Right cardiac atrium (tissue), 5 donors: ENCODE measurements at places on chromosomes 16 and 17. TPM values are rescaled to one million over a fixed set of nuclear protein-coding genes. Genes with fewer than 3 reads are reported as not detected.
A peak's percentile ranks its signal among the peaks of the same experiment; 100 is the strongest.

The MTSS2 gene
- 71.2 TPM for total RNA-seq

The RSPRY1 gene
- 19.3 TPM for total RNA-seq

The SLC16A11 gene
- total RNA-seq = 3.3 TPM

The KCNH4 gene
- 0.14 TPM for total RNA-seq

DNA sequence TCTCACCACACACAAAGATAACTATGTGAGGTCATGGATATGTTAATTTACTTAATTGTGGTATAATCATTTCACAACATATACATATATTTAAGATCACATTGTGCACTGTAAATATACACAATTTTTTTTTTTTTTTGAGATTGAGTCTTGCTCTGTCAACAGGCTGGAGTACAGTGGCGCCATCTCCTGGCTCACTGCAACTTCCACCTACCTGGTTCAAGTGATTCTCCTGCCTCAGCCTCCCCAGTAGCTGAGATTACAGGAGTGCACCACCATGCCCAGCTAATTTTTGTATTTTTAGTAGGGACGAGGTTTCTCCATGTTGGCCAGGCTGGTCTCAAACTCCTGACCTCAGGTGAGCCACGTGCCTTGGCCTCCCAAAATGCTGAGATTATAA is 11.5 kb upstream of the PRSS54 start:
- DNase-seq = peak; percentile 27

DNA sequence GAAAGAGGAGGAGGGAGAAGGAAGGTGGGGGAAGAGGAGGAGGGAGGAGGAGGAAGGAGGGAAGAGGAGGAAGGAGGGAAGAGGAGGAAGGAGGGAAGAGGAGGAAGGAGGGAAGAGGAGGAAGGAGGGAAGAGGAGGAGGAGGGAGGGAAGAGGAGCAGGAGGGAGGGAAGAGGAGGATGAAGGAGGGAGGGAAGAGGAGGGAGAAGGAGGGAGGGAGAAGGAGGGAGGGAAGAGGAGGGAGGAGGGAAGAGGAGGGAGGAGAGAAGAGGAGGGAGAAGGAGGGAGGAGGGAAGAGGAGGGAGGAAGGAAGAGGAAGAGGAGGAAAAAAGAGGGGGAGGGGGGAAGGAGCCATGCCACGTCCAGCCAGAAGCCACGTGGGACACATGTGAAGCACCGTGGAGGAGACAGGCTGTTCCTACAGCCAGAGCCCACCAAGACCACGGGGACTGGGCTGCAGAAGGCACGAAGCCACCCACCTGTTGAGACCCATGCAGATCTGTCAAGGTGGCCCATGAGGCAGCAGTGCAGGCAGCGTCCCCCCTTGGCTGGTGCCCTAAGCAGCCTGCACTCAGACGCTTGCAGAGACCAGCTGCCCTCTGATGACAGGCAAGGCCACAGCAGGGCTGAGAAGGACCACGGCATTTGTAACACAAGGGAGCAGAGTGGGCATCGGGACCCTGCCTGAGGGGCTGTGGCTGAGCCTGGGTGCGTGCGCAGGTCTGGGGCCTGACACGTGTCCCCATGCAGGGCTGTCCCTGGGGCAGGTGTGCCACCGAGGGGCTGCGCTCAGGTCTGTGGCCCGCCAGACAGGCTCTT is 10.3 kb downstream of the NDUFAF8 start:
- DNase-seq = peak; percentile 42

GRCh38 chr16:57997176-57997527 is 3.3 kb downstream of the ZNF319 start:
- no peak for DNase-seq

DNA sequence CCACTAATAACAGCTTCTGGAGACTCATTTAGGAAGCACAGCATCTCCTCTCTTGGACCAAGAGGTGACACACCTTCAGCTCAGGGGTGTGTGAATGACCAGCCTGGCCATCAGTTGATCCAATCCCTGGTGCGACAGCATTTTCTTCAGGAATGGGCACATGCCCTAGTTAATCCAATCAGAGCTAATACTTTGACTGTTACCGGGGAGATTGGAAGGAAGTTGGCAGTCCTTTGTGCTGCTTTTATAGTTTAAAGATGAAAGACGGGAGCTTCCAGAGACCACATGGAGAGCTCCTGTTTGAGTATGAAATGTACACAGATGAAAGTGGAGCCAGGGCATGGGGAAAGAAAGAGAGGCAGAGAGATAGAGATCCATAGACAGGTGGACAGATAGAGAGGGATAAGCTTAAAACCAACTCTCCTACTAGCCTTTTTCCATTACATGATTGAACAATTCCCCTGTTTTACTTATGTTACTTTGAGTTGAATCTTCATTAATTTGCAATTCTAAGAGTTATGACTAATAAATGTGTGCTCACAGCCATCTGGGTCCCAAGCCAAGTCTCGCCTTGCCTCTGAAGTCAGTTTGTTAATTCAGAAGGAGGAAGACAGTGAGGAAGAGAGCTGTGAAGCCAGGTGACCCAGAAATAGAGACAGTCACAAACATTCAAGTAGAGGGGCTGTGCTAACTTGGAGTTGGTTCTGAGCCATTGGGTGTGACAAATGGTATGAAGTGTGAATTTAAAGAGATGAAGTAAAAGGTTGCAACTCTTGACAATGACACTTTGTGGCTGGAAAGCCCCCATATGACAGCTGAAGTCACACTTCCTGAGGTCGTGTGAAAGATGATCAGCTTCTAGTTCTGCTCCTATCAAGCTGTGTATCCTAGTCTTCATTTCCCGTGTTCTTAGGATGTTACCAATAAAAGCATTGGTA is 120.0 kb upstream of the GOT2 start:
- DNase-seq = no peak

- DNase-seq = no peak
These were observed 20.1 kb downstream of the SNX29 start for GRCh38 chr16:11996433-11997330.

DNA sequence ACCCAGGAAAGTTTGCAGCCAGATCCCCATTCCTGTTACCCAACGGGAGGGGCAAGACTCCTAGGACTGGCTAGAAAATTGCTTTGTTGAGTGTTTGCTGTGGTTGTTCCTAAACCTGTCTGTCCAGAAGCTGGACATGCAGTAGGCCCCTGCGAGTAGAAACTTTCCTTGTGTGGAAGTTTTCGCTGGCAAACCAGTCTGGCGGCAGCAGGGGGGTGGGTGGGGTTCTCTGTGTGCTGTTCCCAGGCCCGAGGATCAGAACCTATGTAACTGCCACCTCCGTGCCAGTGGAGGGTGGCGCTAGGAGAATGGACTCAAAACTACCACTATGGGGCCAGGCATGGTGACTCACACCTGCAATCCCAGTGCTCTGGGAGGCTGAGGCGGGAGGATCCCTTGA is 9.2 kb downstream of the SGSM2 start:
- no peak for DNase-seq

- DNase-seq = peak; percentile 91
These were observed at the start of gene RTN4RL1 for GRCh38 chr17:2025220-2025621. Gene RTN4RL1 (minus strand): TSS chr17:2025334. CDS start chr17:2024865, 469 bp downstream.

DNA sequence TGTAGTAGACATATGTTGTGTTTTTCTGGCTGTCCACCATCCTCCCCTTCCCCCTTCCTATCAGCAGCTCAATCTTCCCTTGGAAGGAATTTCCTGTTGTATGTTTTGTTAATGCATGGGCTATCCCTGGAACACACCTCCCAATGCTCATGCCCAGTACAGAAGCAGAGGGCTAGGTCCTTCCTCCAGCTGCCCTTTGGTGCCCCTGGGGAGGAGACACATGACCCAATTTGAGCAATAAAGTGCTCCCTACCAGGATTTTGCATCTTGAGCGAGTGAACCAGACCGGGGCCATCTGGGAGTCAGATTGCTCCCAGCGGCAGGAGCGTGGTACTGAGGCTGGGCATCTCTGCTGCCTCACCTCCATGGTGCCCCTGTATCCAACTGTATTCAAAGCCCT is 141.5 kb upstream of the MED13 start:
- no peak for DNase-seq

DNA sequence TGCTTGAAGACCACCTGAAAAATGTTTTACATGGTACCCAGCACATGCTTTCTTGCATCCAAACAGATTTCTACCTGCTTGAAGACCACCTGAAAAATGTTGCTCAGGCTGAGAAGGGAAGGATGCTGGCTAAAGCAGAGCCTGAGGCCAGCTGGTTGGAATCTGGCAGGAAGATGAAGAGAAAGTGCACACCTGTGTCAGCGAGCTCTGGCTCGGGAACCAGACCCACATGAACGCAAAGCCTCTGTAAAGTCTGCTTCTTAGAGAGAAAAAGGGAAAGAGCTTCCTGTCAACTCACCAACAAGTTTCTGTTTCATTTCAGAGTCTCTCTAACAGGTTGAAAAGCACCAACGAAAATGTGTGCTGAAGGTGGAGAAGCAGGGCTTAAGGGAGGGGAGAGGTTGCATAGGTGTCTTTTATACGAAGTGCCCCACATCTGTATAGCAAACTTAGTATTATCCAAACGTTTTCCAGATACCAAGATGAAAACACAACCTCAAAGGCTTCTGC is 226.0 kb downstream of the TOX3 start:
- DNase-seq = no peak

GRCh38 chr17:6497496-6498221 is 53.4 kb downstream of the PIMREG start:
- no peak for DNase-seq

DNA sequence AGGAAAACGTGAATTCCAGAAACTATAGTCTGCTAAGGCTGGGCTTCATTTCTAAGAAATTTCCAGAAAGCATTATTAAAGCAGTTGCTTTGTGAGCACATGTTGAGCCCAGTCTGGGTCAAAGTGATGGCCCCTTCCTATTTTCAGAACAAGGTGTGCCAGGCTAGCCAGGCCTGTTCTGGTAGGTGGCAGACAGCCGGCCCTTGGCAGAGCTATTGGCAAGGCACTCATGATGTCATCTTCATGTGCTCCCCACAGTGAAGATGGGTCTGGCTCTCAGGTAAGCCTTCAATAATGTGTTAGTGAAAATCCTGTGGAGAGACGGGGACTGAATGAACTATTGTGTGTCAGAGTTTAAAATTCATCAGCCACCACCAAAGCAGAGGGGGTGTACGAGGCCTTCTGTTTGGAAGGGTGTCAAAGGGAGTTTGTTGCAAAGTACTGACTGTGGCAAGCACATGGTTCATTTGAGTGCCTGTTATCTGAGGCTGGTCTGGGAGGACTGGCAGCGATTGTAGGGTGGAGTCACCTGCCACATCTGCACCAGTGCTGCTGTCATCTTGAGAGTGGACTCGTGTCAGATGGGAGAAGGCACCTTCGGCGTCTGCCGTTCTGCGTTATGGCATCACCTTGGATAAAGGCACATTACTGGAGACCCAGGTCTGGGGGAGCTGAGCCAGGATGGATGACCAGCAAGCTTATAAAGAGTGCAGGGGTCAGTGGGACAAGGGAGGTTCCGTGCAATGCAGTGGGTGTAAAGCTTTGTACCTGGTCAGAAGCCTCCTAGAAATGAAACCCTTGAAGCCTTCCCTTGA is 43.4 kb downstream of the KSR1 start:
- DNase-seq = no peak

GRCh38 chr17:65061646-65062045 is 5.1 kb upstream of the GNA13 start:
- DNase-seq = no peak

DNA sequence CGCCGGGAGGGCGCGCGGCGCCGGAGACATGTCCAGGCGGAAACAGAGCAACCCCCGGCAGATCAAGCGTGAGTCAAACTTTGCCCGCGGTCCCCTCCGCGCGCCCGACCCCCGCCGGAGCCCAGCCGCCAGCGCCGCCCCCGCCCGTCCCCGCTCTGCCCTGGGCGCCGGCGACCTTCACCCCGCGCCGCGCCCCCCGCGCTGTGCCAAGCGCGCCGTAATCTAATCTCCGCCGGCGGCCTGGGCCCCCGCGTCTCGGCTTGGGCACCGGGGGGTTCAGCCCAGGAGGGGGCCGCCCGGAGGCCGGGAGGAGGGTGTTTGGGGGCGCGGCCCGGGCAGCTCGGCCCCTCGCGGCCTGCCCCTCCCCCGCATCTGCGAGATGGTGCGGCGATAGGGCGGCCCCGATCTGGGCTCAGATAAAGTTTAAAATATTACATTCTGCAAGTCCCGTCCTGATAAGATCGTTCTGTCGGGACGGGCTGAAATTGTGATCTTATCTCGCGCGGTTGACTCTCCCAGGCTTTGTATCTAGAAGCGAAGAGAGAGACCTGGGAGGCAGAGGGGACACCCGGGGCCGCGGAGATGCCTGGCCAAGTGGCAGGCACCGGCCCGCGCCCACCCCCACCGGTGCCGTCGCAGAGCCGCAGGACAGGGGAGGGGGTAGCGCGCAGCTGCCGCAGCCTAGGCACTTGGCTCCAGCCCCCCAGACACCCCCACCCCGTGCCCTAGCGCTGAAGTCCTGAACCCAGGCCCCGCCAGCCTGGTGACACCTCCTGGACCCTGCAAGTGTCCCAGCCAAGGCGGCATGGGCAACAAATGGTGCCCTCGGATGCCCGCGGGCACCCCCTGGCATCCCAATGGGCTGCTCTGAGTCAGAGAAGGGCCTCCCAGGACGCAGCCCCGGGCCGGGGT is 787 bp downstream of the ZFPM1 start:
- DNase-seq = no peak

DNA sequence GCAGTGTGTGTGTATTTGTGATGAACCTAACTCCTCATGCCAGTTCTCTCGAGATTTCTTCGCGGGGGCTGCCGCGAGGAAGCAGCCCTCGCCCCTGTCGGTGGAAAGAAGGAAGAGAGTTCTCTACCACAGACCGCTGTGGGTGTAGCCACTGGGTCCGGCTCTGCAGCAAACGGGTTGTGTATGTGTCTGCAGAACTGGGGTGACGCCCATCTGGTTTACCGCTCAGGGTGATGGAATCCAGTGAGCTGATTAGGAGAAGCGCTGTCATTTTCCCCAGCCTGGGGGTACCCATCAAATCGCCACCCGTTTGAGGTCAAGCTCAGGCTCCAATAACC is 7.7 kb downstream of the CORO6 start:
- DNase-seq = peak; percentile 46

DNA sequence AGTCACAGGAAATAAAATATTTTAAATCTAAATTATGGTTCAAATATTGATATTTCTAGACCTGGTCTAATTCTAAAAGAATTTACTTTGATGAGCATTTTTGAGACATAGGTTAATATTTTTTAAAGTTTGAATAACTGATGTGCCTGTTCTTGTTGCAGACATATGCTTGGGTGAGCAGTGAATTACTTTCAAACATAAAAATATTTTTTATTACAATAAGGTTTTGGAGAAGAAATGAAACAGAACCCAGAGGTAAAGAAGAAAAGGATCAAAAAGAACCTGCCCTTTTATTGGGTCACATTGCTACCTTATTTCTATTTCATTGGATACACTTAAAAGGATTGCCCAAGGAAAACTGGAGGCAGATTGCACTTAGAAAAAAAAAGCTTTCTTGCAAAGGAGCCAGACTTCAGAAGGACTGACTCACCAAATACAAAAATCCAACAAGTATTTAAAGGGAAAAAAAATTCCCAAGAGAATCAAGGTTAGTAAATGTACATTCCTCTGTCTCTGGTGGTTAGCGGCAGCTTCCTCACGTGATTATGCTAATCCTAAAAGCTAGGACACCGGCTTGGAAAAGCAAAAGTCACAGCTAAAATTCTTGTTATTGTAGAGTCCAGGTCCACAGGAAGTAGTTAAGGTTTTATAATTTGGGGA is 18.5 kb downstream of the ENPP7 start:
- DNase-seq = no peak

- DNase-seq = no peak
These were observed 156.4 kb downstream of the CMIP start for GRCh38 chr16:81601008-81601428.
